CD4-positive, CD25-positive, alpha-beta regulatory T cell (primary cell): ENCODE measurements at places on chromosomes 6 and 20.

DNA sequence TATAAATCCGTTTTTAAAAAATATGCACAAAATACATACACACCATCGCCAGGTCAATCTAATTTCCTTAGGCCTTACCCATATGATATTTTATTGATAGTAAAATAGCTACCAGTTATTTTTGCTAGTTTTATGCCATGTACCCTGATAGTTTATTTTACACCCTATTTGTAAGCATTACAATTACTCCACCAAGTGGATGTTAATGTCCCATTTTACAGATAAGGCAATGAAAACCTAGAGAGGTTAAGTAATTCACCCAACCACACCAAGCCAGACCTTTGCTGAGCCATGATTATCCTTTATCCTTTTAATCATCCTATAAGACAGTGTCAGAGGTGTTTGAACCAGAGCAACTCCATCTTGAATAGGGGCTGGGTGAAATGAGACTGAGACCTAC lies 86.8 kb downstream of the CBLN4 start:
- no peak for DNase-seq

DNA sequence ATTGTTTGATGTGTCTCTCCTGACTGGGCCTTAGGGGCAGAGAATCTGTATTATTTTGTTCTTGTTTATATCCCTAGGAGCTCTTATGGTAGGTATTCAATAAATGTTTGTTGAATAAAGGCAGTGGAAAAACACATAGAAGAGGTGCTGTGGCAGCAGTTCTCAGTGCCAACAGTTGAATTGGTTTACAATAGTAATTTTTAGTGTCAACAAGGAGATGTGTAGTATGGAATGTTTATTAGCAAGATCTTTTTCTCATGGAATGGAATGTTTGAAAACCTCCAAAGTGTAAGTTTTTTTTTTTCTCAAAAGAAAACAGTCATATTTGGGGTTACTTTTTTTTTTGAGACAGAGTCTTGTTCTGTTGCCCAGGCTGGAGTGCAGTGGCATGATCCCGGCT lies 28.0 kb downstream of the ASXL1 start:
- no peak for DNase-seq

DNA sequence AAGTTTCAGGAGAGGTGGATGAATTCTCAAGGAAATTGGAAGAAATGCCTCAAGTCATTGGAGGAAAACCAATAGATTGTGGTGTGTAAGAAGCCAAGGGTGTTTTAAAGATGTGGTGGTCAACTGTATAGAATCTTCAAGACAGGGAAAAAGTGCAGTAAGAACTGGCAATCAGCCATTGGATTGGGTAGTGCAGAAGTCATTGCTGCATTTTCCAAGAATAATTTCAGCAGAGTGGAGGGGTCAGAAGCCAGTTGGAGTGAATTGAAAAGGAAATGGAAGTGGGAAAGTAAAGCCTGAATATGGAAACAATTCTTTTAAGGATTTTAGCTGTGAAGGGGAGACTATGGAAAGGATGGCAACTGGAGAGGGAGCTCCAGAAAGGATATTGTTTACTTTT lies 128.2 kb upstream of the TMEM170B start:
- DNase-seq = no peak

DNA sequence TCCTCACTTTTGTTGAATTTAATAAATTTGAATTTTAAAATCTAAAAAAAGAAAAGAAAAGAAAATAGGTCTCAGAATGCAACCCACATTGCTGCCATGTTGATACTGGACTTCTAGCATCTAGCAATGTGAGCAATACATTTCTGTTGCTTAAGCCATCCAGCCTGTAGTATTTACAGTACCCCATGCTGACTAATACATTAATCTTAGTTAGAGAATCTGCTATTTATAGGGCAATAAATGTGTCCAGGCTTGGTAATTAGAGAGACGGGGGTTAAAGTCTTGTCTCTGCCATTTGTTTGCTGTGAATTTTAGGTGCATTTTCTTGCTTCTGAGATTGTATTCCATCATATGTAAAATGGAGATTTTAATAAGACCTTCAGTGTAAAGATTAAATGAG lies 471.3 kb downstream of the DHX35 start:
- no peak for DNase-seq

DNA sequence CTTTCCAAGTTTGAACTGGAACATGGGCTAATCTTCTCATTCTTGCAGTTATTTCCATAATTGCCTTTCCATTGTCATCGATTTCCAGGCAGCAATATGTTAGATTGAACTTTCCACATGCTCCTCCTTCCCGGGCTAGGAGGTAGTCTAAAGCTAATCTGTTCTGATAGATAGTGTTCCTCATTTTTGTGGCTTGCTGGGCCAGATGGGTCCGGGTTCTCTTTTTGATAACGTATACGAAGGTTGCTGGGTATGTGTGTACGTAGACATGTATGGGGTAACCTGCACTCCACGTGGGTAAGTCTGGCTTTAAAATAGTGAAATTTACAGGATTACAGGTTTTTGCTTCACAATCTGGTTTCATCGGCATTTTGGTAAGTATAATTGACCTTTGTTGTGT lies 14.0 kb upstream of the GMPR start:
- no peak for DNase-seq

- no peak for DNase-seq
These were observed 2.0 kb upstream of the LGSN start for GRCh38 chr6:63321821-63322220.

DNA sequence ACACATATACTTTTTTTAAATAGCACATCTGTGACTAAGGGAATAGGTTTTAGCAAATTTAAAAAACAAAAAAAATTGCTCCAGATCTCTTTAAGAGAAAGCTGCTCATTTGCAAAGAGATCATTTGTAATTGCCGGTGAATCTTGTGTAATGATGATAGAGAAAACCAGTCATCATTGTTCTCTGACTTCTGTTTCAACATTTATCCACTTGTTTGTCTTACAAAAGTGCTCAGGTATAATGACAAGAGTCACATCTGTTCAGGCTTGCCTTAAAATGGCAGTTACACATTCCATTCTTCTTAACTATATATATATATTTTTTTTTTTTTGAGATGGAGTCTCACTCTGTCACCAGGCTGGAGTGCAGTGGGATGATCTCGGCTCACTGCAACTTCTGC lies 165.2 kb downstream of the AIG1 start:
- DNase-seq = no peak

- no peak for DNase-seq
These were observed 44.5 kb upstream of the DACT2 start for GRCh38 chr6:168363811-168364792.

- no peak for DNase-seq
These were observed 329.9 kb downstream of the CDC5L start for GRCh38 chr6:44717431-44717830.
